Caco-2 (cell line): ENCODE measurements at places on chromosomes 5 and 9.
A peak's percentile ranks its signal among the peaks of the same experiment; 100 is the strongest.

DNA sequence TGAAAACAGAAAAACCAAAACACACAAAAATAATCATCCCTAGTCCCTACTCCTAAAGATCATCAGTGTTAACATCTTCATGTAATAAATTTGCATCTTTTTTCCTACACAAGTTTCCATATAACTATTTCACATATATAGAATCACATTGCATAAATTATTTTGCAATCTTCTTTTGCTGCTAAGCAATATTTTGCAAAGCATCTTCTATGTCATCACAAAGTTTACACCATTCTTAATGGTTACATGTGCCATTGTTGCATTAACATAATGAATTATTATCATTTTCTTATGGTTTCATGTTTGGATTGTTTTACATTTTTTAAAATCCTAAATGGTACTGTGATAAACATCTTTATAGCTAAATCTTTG, 17.8 kb downstream of the SH3TC2 start:
- DNase-seq: no peak
- H3K27ac ChIP-seq: no peak overlapping the region
- no peak overlapping the region for H3K4me3 ChIP-seq
- no peaks in the 10 kb centered on the region for H3K27me3 ChIP-seq

DNA sequence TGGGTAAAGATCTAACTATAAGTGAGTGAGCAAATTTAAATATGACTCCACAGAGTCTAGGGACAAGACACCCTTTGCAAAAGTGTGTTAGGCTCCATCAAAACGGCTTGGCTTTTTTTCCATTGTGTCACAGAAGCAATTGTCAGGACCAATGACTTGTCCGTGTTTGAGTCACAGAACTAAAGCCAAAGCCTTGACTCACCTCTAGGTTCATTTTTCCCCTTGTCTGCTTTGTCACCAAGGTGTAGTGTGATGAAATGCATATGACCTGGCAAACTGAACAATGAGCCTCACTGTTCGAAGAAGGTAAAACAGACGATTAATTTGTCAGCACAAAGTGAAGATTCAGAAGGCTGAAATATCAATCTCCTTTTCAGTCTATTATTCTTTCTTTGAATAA, 331.0 kb downstream of the GLIS3 start:
- no peak overlapping the region for H3K4me3 ChIP-seq
- H3K27ac ChIP-seq: no peak overlapping the region
- DNase-seq: no peak
- no peaks in the 10 kb centered on the region for H3K4me1 ChIP-seq
- no peaks in the 10 kb centered on the region for H3K36me3 ChIP-seq

GRCh38 chr5:151101151-151101550, 20.3 kb upstream of the TNIP1 start:
- H3K27me3 ChIP-seq: no peaks in the 10 kb centered on the region
- H3K36me3 ChIP-seq: no peaks in the 10 kb centered on the region
- H3K4me1 ChIP-seq: peaks cover 15% of the 10 kb centered on the region

DNA sequence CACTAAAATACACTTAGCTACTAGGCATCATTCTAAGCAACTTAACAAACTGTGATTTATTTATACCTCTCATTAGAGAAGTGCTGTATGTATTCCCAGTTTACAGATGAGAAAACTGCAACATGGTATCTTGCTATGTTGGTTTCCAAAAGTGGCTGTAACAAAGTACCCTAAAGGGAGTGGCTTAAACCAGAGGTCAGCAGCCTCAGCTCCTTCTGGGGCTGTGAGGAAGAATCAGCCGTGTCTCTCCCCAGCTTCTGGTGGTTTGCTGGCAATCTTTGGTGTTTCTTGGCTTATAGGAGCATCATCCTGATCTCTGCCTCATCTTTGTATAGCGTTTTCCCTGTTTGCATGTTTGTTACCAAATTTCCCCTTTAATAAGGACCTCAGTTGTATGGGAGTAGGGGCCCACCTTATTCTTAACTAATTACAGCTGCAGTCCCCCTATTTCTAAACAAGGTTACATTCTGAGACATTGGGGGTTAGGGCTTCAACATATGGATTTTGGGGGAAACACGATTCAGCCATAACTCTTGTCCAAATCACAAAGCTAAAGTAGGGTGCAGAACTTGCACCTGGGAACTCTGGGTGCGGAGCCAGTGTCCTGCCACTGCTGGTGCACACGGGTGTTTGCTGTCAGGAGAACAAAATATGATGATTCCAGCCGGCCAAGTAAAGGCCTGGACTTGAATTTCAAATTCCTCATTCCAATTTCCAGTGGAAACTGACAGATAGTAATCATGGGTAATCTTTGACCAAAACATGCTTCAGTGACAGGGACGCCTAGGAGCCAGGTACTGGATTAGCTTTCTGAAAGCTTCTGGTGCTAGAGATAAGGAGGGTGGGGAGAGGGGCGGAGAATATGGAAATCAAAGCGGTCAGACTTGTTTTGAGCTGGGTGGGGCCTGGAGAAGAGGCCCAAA, 43.3 kb downstream of the RAI14 start:
- H3K27ac ChIP-seq: peak overlapping the region; percentile 62
- no peaks in the 10 kb centered on the region for H3K27me3 ChIP-seq
- H3K4me1 ChIP-seq: peaks cover 65% of the 10 kb centered on the region
- no peaks in the 10 kb centered on the region; the same call in 1 of the 2 replicates for H3K36me3 ChIP-seq

- no peaks in the 10 kb centered on the region for H3K27me3 ChIP-seq
- no peak overlapping the region for H3K4me3 ChIP-seq
- no peaks in the 10 kb centered on the region for H3K4me1 ChIP-seq
- H3K27ac ChIP-seq: no peak overlapping the region
Measured at GRCh38 chr9:85040821-85041465, 371.4 kb downstream of the NTRK2 start.

DNA sequence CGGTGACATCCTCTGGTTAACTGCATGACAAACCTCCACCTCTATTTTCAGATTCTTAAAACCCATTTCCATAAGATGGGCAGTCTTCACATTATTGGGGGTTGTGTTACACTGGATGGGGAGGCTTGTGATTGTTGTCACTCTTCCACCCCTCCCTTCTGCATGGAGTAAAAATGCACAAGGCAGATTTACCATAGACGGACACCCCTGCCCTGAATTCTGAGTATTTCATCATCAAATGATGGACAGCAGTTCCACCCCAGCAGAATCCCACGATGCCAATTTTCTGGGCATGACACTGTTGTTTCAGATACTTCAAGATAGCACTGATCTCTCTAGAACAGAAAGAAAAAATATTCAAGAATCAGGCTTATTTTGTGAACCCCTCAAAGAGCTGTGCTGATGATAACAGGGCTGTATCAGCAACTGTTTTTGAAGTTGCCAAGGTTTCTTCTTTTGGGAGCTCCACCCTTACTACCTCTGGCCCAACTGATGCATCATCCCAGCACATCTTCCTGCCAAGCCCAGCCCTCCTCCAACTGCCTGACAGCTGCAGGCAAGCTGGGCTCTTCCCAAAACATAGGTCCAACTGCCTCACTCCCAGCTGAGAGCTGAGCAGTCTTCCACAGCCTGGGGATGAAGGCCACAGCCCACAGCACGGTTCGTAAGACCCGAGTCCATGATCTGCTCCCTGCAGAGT, 21.4 kb downstream of the CMBL start:
- no peaks in the 10 kb centered on the region for H3K36me3 ChIP-seq
- H3K4me3 ChIP-seq: no peak overlapping the region
- no peaks in the 10 kb centered on the region for H3K4me1 ChIP-seq
- H3K27me3 ChIP-seq: no peaks in the 10 kb centered on the region

DNA sequence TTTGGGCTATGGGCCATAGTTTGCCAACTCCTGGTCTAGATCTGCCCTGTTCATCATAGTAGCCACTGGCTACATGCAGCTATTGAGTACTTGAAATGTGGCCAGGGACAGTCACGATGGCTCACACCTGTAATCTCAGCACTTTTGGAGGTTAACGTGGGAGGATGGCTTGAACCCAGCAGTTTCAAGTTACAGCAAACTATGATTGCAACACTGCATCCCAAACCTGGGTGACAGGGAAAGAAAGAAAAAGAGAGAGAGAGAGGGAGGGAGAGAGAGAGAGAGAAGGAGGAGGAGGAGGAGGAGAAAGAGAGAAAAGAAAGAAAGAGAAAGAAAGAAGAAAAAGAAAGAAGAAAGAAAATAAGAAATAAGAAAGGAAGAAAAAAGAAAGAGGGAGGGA, 5.1 kb upstream of the GMCL2 start:
- no peaks in the 10 kb centered on the region for H3K4me1 ChIP-seq
- H3K4me3 ChIP-seq: no peak overlapping the region
- no peak overlapping the region for H3K27ac ChIP-seq

DNA sequence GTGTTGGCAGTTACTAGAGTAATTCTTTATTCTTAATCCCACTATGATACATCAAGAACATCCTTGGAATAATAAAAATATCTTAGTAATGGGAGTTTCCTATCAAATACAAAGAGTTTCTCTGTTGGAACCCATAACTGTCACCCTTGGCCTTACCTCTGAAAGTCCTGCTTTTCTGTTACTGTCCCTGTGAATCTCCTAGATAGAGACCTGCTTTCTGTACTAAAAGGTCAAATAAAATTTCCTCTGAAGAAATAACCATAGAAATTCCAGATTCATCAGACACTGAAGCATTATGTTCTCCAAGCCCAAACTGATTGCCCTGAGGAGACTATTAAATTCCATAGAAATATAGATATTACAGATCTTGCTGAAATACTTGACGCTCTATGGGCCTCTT, 63.0 kb downstream of the KCNV2 start:
- no peaks in the 10 kb centered on the region for H3K27me3 ChIP-seq
- H3K4me1 ChIP-seq: no peaks in the 10 kb centered on the region
- H3K36me3 ChIP-seq: no peaks in the 10 kb centered on the region; the same call in none of the 2 replicates
- no peak overlapping the region for H3K4me3 ChIP-seq
